Vagina (tissue), 2 donors: ENCODE measurements at places on chromosomes 1 and 21.

DNA sequence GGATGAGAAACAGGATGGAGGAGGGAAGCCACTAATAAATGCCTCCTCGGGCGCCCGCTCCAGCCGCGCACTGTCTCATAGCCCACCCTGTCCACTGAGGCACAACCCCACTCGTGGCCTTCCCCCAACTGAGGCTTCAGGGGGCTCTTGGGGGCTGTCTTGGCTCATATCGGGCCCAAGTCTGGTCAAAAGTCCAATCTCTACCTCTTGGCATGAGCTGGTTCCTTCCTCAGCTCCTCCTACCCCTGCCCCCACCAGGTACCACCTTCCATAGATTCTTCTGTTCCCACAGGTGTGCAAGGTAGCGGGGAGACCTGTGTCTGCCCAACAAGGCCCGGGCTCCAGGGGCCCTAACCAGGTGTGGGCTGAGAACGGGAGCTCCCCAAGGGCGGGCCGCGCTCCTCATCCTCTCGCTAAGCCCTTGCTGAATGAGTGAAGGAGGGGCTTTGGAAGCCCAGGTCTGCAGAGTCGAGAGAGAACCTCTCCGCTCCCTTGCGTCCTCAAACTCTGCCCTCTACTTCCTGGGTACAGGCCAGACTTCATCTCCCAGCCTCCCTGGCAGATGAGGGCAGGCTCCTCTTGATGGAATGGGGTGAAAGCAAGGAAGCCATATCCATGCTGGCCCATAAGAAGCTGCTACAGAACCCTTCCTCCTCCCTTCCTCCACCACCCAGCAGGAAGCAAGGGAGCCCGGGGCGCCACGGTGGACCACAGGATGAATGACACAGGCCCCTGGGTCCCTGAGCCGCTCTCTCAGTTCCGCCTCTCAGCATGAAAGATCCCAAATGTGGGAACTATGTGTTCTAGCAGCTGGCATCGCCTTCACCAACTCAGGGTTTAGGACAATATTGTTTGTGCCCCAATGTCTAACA is 74.7 kb downstream of the PSMG1 start:
- DNase-seq = peak; percentile 94

- no peak for DNase-seq
Observed at GRCh38 chr1:20184997-20185833, 681 bp upstream of the UBXN10 start.

DNA sequence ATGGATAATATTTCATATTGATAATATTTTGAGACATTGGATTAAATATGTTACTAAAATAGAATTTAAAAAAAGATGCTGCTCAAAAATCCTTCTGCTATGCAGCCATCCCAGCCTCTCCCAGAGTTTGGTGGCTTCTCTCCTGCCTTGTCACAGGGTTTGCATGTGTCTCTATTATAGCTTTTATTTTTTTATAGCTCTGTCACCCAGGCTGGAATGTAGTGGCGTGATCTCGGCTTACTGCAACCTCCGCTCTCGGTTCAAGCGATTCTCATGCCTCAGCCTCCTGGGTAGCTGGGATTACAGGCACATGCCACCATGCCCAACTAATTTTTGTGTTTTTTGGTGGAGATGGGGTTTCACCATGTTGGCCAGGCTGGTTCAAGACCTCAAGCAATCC is 50.7 kb upstream of the ID3 start:
- DNase-seq = no peak

- no peak for DNase-seq
Observed at GRCh38 chr1:203038217-203038741, 12.0 kb downstream of the PPFIA4 start.

- no peak for DNase-seq
Observed at GRCh38 chr1:55604179-55604578, 389.0 kb upstream of the USP24 start.

- no peak for DNase-seq
Observed at GRCh38 chr1:147758379-147759100, 1.9 kb downstream of the GJA5 start.

DNA sequence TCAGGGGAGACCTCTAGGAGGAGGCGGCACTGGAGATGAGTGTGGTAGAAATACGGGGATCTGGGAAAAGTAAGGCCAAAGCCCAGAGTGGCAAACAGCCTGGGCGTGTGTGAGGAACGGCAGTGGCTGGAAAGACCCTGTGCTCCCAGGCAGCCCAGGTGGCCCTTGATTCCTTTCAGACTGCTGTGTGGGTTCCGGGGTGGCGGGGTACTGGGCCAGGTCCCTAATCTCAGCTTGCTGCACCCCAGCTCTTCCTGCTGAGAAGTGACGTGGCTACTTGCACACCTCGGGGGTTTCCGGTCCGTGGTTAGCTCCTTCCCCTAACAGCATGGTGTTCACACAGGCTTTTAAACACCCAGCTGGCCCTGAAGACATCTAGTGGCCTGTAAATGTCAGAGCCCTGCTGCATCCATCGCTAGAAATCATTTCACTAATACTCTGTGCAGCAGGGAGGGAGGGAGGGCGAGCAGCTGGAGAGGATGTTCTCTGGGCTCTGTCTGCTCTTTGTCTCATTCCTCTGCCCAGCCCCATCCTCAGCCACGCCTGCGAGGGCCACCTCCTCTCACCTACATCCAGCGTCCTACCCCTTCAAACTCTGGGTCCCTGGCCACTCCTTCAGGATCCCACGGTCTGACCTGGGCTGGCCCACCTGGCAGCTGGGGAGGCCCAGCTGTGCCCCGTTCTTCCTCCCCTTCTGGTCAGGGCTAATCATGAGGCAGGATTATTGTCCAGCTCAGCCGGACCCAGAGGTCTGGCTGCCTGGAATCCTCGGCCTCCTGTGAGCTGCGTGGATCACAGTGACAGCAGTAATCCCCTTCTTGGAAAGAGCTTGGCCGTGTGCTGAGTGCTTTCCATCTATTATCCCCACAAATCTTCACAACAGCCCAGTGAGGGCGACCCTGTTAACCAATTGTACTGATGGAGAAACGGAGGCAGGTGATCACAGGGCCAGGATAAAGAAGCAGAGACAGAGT is 7.2 kb downstream of the ZDHHC18 start:
- no peak for DNase-seq

DNA sequence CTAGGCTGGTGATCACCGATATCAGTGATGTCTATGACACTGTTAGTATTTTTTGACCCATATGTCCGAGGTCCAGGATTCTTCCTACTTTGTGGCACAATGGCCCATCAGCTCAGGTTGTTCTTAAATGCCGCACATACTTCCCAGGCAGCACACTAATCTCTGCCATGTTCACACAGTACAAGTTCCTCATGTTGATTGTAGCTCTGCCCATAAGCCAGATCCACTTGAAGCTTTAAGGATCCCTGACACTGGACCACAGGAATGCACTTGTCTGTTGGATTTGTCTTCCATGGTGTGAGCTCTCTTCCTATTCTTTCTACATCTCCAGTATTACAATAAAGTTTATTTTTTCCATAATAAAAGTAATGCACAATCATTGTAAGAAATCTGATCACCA is 69.5 kb downstream of the DDX20 start:
- DNase-seq = no peak

- no peak for DNase-seq
Observed at GRCh38 chr1:115428256-115428655, 90.2 kb upstream of the NGF start.

- DNase-seq = no peak
Observed at GRCh38 chr1:49197081-49197480, 420.4 kb upstream of the BEND5 start.

DNA sequence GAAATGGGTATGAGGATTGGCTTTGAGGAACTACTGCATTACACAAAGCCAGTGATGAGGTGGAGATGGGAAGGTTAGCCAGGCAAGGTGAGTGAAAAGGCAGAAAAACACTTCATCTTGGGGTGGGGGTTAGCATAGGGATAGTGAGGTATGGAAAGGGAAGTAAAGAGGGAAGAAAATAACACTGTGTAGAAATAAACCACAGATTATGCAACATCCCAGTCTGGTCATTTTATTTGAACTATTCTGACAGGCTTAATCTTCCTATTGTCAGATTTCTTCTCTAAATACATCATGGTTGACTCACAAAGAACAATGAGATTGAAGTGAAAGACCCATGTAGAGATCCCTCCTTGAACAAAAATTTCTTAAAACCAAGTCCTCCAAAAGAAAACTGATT is 640.2 kb downstream of the PTPRC start:
- no peak for DNase-seq

DNA sequence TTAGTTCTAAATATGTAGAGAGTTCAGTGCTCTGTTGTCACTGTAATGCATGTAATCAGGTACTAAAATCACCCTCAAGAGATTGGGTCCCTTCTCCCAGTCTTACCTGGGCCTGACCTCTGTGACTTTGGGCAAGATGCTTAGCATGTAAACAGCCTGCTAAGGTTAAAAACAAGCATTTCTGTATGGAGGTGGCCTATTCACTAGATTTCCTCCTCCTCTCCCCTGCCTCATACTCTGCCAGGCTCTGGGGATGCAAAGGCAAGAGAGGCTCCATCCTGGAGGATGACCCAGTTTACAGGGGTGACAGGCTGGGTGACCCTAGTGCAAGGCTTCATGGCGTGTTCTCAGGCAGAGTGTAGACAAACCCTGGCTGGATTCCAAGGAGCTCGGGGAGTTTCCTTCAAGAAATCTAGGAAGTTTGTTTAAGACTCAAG is 28.8 kb downstream of the VANGL2 start:
- no peak for DNase-seq

DNA sequence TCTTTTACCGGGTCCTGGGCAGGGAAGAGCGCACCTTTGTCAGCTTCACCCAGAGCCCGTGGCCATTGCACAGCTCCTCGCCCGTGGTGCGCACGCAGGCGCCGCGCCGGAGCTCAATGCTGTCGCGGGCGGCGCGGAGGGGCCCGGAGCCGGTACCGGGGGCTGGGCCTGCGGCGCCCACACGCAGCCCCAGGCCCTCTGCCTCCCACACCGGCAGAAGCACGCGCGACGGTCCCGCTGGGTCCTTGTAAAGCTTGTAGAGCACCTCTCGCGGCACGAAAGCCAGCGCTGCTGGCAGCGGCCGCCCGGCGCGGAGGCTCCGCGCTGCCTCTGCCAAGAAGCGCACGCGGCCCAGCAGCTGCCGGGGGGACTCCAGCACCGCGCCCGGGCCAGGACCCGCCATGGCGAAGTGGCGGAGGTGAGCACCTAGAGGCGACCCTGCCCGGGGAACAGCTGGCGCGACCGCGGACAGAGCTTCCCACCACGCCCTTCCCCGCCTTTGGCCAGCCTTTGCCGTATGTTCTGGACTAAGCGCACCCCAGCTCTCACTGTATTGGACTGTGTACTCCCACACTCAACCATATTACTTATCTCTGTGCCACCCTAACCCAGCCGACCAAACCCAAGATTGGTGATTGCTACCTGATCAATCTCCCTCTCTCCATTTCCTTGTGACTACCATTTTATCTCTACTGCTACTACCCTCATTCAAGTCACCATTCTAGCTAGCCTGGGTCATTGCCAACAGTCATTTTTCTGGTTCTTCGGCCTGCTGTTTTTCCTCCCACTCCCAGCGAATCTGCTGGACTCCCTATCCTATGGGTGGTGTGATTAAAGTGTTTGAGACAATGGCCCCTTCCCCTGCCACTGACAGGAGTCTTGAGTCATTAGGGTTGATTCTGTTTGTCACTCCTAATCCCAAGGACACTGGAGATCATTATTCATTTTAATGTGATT is at the start of gene HECTD3:
Gene HECTD3 (minus strand): TSS at position 470 of the 957 bp plus-strand sequence. CDS start 67 bp downstream, at position 403.
- DNase-seq = no peak

- no peak for DNase-seq
Observed at GRCh38 chr1:17914987-17915386, 159.9 kb downstream of the ACTL8 start.

- no peak for DNase-seq
Observed at GRCh38 chr1:28416509-28417194, 47.1 kb downstream of the PHACTR4 start.

- DNase-seq = peak; percentile 47
Observed at GRCh38 chr1:168400139-168400538, 119.5 kb downstream of the TBX19 start.

DNA sequence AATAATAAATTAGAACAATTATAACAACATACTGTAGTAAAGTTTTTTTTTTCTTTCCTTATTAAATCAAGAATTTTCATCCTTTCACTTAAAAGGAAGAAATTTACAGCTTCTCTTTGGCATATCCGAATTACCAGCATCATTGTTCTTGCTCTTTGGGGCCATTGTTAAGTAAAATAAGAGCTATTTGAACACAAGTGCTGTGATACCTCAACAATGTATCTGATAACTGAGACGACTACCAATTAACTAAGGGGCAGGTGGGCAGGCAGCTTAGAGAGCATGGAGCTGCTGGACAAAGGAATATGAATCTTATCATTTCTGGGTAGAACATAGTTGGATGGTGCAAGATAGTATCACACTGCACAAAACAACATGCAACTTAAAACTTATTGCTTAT is 719.9 kb upstream of the TMPRSS15 start:
- DNase-seq = no peak

DNA sequence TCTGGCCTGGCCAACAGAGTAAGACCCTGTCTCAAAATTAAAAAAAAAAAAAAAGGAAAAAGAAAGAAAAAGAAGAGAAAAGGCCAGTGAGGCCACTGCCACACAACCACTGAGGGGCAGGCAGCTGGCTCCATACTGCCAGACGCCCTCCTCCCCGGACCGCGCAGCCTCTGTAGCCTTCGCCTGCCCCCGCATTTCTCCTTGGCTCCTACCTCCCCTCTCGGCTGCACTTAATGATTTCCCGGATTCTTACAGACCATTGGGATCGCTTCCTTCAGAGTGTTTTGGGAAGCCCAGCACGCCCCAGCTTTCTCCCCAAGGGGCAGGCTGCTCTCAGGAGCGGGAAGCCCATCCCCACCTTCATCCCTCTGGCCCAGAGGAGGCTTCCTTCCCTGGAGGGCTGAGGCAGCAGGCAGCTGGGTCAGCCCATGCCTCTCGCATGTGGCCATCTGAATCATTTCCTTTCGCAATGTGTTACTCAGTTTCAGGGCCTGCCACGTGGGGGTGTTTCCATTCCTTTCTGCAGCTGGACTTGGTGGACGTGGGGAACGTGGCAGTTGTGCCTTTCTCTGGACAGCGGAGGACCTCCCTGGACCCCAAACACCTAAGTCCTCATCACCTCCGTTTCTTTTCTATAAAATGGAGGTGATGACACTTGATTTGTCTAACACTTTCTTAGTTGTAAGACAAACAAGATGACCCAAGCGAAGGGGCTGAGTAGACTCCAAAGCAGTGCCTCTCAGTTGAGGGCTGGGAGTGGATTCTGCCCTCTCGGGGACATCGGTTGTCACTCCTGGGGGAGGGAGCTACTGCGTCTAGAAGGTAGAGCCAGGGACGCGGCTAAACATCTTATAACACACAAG is 2.3 kb downstream of the SLC2A5 start:
- DNase-seq = no peak
